ENCODE measurements at places on chromosomes 3 and 15.

DNA sequence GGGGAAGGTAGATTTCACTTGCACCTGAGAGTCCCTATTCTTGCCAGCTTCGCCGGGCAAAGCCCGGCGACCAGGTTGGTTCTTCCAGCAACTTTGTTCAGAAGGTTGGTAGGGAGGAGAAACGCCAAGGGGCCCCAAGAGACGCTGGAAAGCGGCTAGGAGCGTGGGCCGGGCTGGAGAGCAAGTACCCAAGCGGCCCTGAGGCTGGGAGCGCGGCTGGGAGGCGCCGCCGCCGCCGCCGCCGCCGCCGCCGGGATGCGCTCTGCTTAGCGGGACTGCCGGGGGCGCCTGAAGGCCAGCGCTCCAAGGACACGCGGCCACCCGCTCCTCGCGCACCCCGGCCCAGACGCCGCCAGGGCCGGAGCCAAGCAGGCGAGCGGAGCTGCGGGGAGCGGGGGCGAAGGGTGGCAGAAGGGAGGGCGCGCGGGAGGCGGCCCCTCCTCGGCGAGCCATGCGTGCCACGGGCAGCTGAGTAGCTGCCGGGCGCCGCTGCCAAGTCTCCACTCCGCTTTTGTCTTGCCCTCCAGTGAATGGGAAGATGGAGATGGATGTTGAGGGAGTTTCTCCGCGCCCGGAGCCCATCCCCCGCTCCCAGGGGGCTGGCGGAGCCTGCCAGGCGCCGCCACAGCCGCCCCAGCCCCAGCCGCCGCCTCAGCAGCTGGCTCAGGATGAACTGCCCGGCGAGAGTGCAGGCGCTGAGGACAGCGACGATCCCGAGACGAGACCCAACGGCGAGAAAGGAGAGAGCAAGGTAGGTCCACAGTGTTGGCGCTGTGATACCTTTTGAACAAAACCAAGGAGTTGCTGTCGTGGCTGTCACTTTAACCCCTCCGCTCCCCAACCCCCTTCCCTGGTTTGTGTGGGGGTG, 227.4 kb upstream of the AZI2 start:
- peak; percentile 71 for DNase-seq

DNA sequence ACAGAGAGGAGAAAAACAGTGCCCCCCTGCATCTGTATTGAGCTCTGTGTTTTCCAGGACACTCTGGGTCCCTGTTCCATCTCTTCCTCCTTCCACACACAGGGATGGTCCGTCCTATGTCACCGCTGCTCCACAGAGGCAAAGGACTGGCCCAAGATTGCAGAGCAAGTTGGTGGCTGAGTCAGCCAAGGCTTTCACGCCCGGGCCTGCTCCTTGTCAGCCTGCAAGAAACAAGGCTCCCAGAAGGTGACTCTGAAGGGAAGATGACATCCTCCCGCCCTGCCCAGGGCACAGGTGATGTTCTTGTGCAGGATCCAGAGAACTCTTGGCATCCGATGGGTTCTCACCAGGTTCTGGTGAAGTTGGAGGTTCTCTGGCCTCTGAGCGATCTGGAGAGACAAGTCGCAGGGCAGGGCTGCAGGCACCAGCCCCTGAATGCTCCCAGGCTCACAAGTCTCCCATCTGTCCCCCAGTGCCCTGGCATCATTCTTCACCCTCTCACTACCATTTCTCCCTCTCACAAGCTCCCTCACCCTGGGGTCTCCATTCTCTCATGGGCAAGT, 138.6 kb downstream of the MEGF11 start:
- no peak for DNase-seq

GRCh38 chr3:32062950-32063582, 43.4 kb upstream of the GPD1L start:
- no peak for DNase-seq

DNA sequence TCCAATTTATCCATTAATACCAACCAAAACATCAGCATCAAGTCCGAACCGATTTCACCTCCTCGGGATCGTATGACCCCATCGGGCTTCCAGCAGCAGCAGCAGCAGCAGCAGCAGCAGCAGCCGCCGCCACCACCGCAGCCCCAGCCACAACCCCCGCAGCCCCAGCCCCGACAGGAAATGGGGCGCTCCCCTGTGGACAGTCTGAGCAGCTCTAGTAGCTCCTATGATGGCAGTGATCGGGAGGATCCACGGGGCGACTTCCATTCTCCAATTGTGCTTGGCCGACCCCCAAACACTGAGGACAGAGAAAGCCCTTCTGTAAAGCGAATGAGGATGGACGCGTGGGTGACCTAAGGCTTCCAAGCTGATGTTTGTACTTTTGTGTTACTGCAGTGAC, 20.8 kb downstream of the LYSMD4 start:
- DNase-seq: no peak

- DNase-seq: no peak
Measured at GRCh38 chr15:44798826-44799225, 62.5 kb downstream of the TRIM69 start.

GRCh38 chr15:81901319-81901718, 144.5 kb downstream of the MEX3B start:
- no peak for DNase-seq

DNA sequence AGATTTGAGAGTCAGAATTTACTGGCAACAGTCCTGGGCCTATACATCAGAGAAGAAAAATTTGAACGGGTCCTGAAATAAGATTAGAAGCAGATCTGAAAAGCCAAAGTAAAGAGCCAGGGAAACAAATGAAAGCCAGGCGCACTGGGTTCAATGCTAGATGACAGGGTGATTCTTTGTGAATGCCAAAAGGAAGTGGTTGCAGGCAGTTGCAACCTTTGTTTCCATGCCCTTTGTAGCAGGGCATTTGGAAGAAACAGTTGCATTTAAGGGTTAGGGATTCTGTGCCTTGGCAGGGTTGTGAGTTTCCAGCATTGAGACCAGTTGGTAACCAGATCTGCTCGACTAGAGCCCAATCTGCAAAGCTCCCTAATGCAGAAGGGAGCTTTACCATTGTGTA, 36.4 kb upstream of the MTHFS start:
- DNase-seq: no peak

- peak; percentile 59 for DNase-seq
Measured at GRCh38 chr3:155026999-155027591, 53.0 kb upstream of the MME start.

GRCh38 chr15:74835312-74835823, 7.6 kb downstream of the ULK3 start:
- peak; percentile 94 for DNase-seq

GRCh38 chr3:30475038-30475808, 131.2 kb upstream of the TGFBR2 start:
- no peak for DNase-seq

DNA sequence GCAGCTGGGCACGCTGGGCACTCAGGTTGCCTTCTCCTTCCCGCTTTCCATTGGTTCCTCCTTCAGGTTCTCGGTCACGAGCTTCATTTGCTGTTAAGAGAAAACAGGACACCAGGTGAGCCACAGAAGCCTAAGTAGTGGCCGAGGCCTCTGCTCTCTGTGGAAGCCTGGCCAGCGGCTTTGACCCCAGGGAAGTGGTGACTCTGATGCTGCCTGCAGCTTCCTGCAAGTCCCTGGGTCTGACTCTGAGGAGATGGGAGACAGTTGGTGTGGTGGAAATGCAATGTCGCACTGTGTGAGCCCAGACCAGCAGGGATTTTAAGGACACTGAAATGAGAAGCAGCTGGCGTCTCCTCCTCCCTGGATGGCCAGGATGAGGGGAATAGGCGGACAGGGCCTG, 80.5 kb downstream of the SNRK start:
- DNase-seq: no peak

GRCh38 chr3:184059424-184059823, 6.6 kb downstream of the HTR3C start:
- DNase-seq: no peak

DNA sequence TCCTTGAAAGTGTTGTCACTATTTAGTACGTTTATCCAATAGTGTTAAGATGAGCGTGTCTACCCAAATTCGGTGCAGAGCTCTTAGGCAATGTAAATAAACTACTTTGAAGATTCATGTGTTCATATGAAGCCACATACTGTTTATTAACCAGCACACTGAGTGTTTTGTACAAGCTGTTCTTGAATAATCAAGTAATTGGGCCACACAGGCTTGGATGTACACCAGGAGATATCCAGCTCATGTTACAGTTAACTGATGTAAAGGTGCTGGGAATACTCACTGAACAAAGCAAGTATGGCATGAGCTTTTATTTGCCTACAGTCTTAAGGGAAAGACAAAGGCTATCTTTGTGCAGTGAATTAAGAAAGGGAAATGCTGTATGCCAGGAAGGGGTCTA, 632 bp upstream of the DHX36 start:
- DNase-seq: no peak

GRCh38 chr3:129732200-129732876, 125.9 kb upstream of the PLXND1 start:
- DNase-seq: no peak

DNA sequence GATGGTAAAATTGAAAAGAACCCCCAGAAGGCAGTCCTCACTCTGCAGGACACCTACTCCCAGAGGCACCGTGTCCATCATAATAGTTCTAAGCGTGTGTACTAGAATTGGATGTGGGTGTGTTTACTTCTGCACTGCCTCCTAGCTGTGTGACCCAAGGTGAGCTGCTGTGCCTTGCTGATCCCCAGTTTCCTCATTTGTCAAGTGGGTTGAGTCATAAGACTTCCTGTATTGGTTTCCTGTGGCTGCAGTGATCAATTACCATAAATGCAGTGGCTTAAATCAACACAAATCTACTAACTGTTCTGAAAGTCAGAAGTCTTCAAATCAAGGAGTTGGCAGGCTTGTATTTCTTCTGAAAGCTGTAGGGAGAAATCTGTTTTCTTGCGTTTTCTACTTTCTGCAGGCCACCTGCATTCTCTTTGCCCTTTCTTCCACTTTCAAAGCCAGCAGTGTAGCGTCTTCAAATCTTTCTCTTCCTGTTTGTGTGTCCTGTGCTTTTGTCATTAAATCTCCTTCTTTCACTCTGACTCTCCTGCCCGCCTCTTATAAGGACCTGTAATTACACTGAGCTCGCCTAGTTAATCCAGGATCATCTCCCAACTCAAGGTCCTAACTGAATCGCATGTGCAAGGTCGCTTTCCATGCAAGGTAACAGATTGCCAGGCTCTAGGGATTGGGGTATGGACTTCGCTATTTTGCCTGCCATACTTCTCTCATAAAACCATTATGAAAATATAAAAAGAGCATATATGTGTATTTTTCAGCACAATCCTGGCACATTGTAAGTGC, 59.0 kb downstream of the RORA start:
- DNase-seq: no peak

DNA sequence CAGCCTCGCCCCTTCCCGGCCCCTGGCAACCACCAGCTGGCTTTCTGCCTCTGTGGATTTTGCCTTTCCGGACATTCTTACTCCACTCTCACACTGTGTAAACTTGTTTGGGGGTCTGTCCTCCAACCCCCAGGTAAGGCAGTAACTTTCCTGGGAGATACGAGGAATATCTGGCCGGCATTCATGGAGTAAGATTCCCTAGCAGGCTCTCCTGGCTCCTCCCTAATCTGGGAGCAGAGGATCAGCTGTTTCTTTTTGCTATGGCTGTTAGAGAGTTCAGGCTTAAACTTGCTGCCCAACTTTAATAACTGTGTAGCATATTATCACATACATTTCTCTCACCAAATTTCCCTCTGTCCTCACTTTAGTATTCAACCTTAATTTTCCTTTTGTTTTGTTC, 64.3 kb downstream of the IGF2BP2 start:
- no peak for DNase-seq

- DNase-seq: no peak
Measured at GRCh38 chr3:185931777-185932612, 5.8 kb downstream of the TRA2B start.

DNA sequence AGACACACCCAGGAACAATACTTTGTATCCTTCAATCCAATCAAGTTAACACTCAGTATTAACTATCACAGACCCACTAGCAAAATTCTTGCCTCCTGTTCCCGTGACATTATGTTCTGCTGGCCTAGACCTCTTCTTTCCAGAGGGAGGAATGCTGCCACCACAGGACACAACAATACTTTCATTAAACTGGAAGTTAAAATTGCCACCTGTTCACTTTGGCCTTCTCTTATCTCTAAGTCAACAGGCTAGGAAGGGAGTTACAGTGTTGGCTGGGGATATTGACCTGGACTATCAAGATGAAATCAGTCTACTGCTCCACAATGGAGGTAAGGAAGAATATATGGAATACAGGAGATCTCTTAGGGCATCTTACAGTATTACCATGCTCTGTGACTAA, 1000.4 kb upstream of the GBE1 start:
- DNase-seq: no peak

DNA sequence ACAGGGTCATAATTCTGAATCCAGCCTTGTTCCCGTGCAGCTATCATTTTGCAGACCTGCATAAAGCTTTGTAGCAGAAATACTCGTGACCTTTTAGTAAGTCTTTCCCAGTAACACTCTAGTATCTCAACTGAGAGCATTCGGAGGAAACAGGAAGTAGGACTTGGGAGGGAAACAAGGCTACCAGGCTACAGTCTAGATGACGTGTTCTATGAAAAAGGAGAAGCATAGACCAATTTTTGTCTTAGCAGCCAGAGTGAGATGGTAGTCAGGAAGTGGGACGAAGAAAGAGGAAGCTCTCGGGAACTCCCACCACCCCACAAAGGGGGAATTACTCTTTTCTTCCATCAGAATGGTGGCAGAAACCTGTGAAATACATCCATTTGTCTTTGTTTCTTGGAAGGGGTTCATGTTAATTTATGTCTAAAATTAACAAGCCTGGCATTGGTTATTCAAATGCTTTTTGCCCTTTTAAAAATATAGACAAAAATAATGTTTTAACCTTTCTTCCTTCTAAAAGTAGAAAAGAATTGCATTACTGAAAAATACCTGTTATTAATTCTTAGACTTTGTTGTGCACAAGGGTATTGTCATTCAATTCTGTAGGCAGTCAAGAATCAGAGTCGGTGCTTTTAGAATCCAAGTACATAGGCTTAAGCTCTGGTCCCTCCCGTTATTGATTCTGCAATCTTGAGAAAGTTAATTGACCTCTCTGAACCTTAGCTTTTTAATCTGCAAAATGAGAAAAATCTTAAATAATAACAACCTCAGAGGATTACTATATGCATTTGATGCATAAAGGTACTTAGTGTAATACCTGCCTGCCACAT, 1.6 kb upstream of the SUCNR1 start:
- DNase-seq: no peak

DNA sequence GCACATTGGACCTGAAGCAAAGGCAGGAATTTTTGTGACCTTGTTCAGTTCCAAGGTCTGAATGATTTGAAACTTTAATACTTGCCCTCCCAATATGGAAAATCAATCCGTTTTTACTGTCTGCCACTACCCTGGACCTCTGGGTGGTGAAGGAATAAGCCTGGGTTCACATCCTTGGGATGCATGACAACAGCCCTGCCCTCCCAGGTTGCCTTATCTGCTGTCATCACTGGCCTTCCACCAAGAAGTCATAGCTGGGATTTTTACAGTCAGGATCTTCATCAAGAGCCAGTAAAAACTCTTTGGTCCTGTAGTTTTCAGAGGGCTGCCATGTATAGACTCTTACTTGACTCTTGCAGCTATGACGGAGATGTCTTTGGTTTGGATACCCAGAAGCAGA, 128.6 kb downstream of the MYLK start:
- no peak for DNase-seq

- no peak for DNase-seq
Measured at GRCh38 chr3:156646958-156647357, 27.4 kb upstream of the TIPARP start.

GRCh38 chr3:126517291-126517951, at the start of gene UROC1:
TSS of gene UROC1 (minus strand) at chr3:126517773. CDS start at chr3:126517719, 54 bp downstream.
- no peak for DNase-seq

GRCh38 chr15:73991260-73991659, 835 bp downstream of the STOML1 start:
- DNase-seq: no peak

Measured in ELF-1 (cell line).